GM23248 (cell line): ENCODE measurements at places on chromosomes 2 and 18. TPM values are rescaled to one million over a fixed set of nuclear protein-coding genes. Genes with fewer than 3 reads are reported as not detected.

The GKN2 gene
- not detected in 2 replicates for polyA plus RNA-seq

DNA sequence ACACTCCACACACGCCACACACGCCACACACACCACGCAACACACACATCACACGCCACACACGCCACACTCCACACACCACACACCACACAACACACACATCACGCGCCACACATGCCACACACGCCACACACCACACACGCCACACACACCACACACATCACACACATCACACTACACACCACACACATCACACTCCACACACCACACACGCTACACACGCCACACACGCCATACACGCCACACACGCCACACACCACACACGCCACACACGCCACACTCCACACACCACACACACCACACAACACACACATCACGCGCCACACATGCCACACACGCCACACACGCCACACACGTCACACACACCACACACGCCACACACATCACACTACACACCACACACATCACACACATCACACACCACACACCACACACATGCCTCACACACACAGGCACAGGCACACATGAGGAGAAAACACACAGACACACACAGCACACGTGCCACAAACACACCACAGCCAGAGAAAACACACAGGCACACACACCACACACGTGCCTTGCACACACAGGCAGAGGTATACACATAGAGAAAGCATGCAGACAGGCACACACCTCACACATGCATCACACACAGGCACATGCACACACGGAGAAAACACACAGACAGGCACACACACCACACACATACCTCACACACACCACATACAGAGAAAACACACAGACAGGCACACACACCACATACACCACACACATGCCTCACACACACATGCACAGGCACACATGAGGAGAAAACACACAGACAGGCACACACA, 241.5 kb upstream of the MYT1L start:
- H3K36me3 ChIP-seq, result no peaks in the 10 kb centered on the region
- no peak for DNase-seq
- H3K4me3 ChIP-seq, result no peak overlapping the region
- H3K27ac ChIP-seq, result no peak overlapping the region
- no peaks in the 10 kb centered on the region for H3K4me1 ChIP-seq
- H3K27me3 ChIP-seq, result no peaks in the 10 kb centered on the region

DNA sequence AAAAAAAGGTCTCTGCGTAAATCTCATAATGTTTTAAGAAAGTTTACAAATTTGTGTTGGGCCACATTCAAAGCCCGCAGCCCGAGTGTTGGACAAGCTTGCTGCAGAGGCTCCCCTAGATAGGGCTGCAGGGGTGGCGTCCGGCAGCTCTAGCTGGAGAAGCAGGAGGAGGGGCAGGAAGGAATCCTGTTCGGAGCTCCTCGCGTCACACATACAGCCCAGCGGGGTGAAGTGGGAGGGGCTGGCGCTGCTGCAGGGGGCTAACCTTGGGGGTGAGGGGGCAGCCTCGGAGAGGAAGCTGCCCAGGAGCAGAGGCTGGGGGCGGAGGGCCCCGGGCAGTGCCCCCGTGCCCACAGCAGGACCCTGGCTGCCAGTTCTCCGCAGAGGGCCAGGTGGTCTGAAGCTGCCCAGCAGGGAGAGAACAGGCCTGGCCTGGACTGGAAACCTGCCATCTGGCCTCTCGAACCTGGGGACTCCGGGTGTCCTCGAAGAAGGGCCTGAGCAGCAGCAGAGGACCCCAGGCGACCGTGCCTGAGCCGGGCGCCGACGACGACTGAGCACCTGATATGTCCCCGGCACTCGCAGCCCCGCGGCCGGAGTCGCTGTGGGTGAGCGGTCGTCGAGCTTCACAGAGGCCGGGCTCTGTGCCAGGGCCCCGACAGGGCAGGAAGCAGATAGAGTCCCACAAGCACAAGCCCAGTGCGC, 2.6 kb upstream of the GPR35 start:
- 0 out of 2 replicates have a peak, but pooled peaks cover 3% of the 10 kb centered on the region for H3K4me1 ChIP-seq
- no peak for DNase-seq
- no peaks in the 10 kb centered on the region for H3K27me3 ChIP-seq

The AGXT gene
- not detected in 2 replicates for polyA plus RNA-seq

The FBXO15 gene
- 0.54 and 1.1 TPM in 2 replicates for polyA plus RNA-seq

The GAL3ST2 gene
- not detected in 2 replicates for polyA plus RNA-seq

GRCh38 chr2:136212426-136213378, 94.8 kb upstream of the CXCR4 start:
- DNase-seq, result no peak
- H3K27ac ChIP-seq, result no peak overlapping the region
- H3K4me3 ChIP-seq, result no peak overlapping the region
- H3K36me3 ChIP-seq, result no peaks in the 10 kb centered on the region
- no peaks in the 10 kb centered on the region; the same call in 1 of the 2 replicates for H3K27me3 ChIP-seq
- no peaks in the 10 kb centered on the region for H3K4me1 ChIP-seq

DNA sequence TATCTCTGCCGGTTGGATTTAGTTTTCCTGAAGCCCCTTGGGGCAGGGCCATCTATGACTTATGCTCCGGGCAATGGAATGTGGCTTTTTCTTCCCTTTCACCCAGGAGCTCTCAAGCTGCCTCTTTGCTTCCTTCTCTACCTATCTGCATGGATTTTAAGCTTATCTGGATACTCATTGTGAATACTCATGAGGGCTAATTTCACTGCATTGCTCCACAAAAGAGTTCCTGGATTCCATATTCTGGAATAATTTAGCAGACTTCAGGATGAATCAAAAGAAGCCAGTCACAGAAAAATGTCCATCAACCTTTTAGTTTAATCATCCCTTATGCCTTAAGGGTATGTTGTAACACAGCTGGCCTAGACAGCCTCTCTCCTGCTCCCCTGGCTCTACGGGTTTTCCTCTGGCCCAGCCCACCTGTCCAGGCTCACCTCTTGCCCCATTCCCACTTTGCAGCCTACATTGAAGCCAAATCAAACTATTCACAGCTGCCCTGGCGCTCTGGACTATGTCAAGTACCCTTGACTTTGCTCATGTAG, 122.8 kb upstream of the RMDN2 start:
- H3K27ac ChIP-seq, result peak overlapping the region; percentile 64
- H3K4me1 ChIP-seq, result peaks cover 50% of the 10 kb centered on the region
- peak; percentile 58 for DNase-seq

DNA sequence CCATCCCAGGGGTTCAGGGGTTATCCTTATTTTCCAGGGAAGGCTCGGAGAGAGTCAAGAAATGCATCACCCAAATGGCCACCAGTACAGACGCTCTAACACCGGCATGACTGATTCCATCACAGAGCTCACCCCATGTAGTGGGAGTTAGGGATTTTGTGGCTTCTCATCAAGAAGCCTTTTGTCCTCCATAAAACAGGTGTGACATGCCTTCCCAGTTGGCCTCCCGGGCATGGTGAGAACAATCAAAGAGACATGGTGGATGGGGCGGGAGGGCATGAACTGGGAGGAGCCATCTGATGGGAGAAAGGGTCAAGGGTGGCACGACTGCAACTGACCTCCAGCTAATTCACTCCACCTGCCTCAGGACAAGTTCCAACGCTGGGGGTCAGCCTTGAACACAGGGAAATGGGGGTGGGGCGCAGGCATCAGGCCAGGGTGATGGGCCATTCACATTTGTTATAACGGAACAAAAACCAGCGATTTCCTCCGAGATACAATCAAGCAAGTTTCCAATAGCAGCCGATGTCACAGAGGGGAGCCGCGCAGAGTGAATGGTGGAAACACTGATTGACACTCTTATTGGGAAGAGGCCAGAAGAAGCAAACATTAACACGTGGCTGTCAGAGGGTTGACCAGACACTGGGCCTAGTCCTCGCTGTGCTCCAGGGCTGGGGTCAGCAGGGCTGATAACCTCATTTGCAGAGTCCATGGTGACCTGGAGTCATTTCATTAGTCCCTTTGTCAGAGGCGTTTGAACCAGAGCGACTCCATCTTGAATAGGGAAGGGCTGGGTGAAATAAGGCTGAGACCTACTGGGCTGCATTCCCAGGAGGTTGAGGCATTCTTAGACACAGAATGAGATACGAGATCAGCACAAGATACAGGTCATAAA, 80.5 kb upstream of the HPCAL1 start:
- no peaks in the 10 kb centered on the region for H3K27me3 ChIP-seq
- H3K4me3 ChIP-seq, result no peak overlapping the region
